ENCODE measurements at places on chromosomes 2 and 18.

DNA sequence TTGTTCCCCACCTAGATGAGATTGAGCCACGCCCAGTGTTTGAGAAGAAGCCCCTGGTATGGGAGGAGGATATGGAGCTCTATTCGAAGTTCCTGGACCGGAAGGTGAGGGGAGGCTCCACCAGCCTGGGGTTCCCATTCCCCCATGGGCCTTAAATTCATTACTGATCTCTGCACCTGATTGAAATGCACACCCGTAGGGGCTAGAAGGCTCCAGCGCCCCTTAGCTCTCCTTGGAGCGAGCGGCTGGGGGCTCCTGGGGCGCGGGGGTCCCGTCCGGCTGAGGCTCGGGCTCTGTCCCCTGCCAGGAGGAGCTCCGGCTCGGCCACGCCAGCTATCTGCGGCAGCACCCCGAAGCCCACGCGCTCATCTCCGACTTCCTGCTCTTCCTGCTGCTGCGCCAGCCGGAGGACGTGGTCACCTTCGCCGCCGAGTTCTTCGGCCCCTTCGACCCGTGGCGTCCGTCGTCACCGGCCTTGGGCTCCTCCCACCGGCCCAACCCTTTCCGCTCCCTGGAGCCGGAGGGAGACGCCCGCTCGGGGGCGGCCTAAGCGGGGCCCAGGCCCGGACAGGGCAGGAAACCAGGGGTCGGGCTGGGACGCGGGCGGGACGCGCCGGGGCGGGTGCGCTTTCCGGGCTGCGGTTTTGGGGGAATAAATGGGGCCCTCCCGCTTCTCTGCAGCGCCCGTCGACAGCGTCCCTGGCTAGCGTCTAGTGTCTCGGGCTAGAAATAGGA lies 10.9 kb downstream of the CATIP start:
- DNase-seq: peak; percentile 75

GRCh38 chr2:112923237-112923966 lies 12.4 kb downstream of the IL37 start:
- DNase-seq: no peak

GRCh38 chr2:65458999-65459398 lies 26.6 kb upstream of the SPRED2 start:
- DNase-seq: no peak

- no peak for DNase-seq
Observed at GRCh38 chr2:126220331-126220730, 435.6 kb upstream of the GYPC start.

DNA sequence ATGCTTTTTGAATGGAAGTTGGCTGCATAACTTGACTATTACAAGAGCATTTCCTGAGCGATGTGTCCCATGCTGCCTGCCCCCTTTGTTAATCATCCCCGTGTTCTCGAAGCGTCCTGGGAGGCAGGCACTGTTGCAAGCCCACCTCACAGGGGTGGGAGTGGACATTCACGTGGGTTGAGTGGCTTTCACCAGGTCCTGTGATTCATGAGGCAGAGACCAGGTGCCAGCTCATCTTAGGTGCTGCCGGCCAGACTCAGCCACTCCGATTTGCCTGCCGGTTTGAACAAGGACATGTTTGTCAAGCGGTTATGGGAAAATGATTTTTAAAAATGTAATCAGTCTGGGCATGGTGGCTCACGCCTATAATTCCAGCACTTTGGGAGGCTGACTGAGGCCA lies 112.5 kb downstream of the ZNF532 start:
- no peak for DNase-seq

Data from NCI-H460 (cell line).